ENCODE measurements at places on chromosomes 6 and 20.

GRCh38 chr20:32332614-32333013 lies 25.5 kb upstream of the ASXL1 start:
- DNase-seq: no peak

GRCh38 chr6:142416179-142416578 lies 114.4 kb downstream of the ADGRG6 start:
- DNase-seq: no peak

GRCh38 chr6:85673198-85674139 lies 30.8 kb upstream of the SYNCRIP start:
- no peak for DNase-seq

- no peak for DNase-seq
Measured at GRCh38 chr6:14059791-14060436, 57.7 kb upstream of the CD83 start.

DNA sequence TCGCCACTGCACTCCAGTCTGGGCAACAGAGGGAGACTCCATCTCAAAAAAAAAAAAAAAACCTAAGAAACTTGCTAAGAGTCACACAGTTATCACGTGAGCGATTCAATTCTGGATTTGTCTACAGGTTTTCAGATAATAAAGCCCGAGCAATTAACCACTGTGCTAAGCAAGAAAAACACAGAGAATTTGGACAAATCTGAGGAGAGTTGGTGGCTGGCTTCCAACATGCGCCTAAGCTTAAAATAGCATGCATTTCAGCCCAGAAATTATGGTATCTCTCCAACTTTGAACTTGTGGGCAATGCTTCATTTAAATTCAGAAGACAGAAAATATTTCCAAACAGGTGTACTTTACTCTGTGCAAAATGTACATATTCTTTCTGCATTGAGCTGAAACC lies 232.9 kb downstream of the TSHZ2 start:
- DNase-seq: no peak

DNA sequence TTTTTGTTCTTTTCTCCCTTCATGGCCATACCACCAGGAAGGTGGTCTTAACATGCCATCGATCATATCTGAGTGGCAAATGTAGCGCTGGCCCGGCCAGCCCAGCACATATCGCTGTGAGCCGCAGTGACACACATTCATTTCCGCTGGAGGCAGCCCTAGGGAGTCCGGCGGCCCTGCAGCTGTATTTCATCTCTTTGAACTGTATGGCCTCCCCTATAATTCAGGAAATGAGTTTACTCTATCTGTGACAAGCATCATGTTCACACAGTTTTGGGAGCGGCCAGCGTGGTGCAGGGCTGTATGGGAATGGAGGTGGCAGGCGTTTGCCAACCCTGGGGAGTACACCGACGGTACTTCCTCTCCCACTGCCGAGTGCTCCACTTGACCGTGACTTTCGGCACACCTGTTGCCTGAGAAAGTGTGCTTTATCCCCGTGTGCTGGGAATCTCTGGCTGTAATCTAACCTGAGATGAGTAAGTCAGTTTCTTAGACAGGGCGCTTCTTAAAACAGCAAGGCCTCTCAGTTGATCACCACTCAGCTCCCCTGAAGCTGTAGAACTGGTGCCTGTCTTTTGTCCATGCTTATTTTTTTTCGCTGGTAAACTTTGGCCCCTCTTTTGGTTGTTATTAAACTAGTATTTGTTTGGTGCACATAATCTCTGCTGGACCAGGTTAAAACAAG lies 257.1 kb upstream of the TAB2 start:
- peak; percentile 30 for DNase-seq

DNA sequence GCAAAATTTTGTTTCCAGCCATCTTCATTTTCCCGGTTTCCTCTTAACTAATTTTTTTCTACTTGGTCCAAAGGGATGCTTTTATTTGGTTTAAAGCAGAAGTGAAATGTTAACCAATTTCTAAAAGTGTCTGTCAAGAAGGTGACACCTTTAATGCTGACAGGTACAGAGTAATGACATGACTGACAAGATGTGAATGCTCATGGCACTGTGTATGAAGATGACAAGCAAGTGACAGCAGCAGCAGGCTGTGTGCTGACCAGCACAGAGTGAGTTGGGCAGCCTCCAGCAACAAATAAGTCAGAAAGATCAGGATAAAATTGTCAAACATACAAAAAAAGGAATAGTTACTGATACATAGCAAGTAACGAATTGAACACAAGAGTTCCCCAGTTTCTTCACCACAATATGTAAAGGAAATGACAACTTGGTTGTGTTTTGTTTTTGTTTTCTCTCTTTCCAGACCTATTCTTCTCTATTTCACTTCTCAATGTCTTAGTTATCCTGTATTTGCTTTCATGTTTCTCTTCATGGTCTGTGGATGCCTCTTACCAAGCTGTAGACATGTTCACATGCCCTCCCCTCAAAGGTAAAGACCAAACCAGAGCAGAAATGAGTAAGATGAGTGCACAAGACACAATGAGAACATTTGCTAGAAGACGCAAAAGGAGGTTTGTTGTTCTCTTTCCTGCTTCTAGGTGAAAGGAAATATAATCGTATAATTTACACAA lies 174.9 kb downstream of the FRK start:
- no peak for DNase-seq

DNA sequence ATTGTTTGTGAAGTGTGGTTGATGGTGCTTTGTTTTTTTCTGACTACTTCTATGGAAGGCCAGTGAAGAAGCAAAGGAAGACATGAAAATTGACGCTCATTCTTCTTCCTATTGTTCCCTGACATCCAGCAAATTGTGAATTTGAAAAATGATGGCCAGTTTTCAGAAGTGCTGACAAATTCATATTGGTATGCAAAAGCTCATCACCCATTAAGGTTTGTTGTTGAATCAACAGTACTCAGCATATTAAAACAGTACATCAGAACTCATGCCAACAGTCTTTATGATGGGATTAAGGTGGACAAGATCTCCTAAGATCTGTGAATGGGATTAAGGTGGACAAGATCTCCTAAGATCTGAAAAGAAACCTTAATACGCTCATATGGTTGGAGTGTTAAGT lies 1.0 kb upstream of the MTG2 start:
- no peak for DNase-seq

DNA sequence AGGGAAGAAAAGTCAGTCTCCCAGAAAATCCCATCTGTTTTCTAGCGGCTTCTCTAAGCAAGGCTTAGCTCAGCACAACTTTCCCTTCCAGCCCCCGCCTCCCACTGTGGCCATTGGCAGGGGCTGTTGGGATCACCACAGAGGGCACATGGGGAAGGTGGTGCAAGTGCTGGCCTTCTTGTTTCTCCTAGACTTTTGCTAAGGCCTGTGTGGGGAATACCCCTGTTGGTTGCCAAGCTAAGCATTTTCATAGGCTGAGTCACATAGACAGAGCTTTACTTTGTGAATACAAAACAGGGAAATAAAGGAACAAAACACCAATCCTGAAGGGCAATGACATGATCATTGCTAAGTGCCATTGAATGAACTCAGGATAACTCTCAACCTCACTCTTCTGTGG lies 32.4 kb upstream of the TIAM2 start:
- DNase-seq: no peak

DNA sequence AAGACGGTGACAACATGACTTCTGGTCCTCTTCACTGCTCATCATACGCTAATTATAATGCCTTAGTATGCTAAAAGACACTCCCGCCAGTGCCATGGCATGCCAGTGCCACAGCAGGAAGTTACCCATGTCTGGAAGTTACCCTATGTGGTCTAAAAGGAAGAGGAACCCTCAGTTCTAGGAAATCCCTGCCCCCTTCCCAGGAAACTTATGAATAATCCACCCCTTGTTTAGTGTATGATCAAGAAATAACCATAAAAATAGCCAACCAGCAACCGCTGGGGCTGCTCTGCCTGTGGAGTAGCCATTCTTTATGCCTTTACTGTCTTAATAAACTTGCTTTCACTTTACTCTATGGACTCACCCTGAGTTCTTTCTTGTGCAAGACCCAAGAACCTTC lies 15.8 kb upstream of the SERPINB9 start:
- DNase-seq: no peak

DNA sequence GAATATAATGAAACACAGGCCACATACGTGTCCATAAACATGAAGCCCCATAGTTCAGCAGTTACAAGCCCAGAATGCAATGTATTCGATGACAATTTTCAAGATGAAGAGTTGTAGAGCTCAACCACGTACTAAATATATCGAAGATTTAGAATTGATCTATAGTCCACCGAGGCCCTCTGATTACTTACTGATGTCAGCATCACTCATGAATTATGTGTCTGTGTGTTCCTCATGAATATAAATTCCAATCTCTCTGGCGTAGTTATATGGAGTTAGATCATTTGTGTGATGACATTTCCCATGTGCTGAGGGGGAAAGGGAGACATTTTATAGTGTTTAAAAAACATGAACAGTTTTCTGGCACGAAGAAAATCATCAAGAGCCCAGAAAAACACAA lies 97.5 kb downstream of the PFDN4 start:
- DNase-seq: no peak

- DNase-seq: no peak
Measured at GRCh38 chr6:84866715-84867114, 102.3 kb upstream of the TBX18 start.

DNA sequence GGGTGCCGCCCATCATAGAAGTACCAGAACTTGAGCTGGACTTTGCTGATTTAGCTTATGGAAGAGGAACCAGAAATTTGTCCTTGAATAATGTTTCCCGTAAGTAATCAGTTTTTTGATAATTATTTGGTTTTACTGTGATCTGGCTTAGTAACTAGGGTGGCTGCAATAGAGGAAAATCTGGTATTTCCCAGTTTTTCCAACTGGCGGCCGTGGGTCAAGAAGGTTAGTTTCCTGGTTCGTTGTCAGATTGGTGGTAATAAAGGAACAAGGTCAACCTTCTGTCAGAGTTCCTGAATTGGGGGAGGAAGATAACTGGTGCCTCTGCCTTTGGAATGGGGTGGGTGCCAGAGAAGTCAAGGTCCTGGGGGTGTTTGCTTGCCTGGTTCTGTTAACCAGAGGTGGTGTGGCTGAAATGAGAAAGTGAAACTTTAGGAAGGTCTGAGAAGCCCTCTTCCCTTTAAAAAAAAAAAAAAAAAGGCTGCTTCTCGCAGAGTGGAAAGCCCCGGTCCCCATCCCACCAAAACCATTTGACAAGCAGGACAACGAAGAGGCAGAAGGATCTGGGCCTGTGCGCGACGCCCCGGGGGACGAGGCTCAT lies at the start of gene CALHM6:
Gene CALHM6, plus strand, starts transcription at position 45 of the 601 bp plus-strand sequence. Its CDS starts 555 bp downstream, at position 600.
- DNase-seq: no peak

DNA sequence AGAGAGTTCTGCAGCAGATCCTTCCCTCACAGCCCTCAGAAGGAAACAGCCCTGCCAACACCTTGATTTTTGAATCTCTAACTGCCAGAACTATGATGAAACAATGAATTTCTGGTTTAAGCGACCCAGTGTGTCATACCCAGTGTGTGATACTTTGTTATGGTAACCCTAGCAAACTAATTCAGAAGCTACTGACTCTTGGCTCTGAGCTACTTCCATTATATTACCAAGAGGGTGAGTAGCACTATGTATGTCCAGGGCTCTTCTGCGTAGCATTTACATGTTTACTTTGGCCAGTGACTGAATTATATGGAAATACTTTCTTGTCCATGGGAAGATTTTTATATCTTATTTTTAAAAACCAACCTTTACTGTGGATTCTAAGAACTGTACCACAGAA lies 16.7 kb downstream of the ANKRD66 start:
- no peak for DNase-seq

DNA sequence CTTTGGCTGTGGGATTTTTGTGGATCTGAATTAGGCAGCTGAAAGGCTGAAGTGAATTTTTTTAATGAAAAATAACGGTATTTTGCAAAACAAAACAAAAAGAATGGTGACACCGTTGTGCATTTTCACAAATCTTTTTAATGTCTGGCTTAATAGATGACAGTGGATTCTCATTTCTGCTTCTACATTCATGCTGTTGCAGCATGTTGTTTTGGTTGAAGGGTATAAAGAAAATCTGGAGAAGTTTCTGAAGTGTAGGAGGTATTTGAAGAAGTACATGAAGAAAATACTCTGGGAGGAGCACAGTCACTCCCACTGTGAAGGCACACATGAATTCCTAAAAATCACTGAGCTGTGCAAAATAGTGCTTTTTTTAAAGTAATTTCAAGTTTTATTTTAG lies 3.1 kb upstream of the MAP3K5 start:
- no peak for DNase-seq

DNA sequence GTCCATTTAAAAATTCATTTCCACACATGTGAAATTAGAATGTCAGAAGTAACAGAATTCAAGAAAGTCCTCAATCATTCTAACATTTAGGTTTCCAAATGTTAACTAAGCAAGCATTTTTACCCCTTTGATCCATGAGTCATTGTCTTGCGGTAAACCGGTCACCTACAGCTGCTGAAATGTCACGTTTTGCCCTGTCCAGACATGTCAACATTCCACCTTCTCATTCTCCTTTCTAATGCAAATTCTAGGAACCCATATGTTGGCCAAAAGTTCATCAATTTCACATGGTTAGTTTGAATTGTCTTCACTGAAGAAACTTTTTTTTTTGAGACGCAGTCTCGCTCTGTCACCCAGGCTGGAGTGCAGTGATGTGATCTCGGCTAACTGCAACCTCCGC lies 117.2 kb downstream of the IPCEF1 start:
- DNase-seq: no peak

GRCh38 chr6:116405138-116405537 lies 34.4 kb downstream of the DSE start:
- no peak for DNase-seq

GRCh38 chr6:5127106-5127687 lies 42.1 kb downstream of the PPP1R3G start:
- no peak for DNase-seq

DNA sequence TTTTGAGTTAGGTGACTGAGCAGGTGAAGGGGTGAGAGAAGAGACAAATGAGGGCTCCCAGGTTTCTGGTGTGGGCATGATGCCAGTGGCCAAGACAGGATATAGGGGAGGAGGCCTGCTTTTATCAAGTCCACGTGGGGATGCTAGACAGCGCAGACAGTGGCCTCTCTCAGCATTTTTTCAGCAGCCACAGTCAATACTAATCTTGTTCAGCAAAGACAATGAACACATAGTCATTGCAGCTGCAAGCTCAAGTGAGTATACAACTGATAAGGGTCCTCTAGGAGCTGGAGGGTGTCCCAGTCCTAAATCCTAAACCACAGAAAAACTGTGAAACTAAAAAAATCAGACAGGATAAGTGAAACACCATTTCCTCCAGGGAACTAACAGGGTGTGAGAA lies 48.6 kb downstream of the UQCC1 start:
- DNase-seq: no peak

- DNase-seq: no peak
Measured at GRCh38 chr6:28768187-28768913, 155.4 kb downstream of the TRIM27 start.

DNA sequence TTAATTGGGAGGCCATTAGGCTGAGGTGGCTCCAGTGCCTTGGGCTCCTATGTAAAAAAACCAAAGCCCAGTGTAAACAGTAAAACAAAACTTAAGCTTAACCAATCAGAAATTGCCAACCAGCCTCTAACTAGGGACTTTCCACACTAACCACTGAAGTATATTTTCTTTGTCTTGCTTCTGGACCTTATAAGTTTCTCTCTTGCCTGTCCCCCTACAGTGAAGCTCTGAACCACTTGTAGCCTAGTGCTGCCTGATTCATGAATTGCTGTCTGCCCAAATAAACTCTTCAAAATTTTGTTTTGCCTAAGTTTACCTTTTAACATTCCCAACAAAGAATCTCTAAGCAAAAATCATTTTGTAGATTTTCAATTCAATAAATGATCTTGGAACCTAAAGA lies 28.2 kb downstream of the POPDC3 start:
- no peak for DNase-seq
